ENCODE measurements at places on chromosomes 11 and 22. TPM values are rescaled to one million over a fixed set of nuclear protein-coding genes. Genes with fewer than 3 reads are reported as not detected.

GRCh38 chr11:61512435-61512834 is 3.9 kb downstream of the LRRC10B start:
- H3K4me3 ChIP-seq, result no peak overlapping the region
- no peaks in the 10 kb centered on the region for H3K36me3 ChIP-seq

- H3K36me3 ChIP-seq, result peaks cover 30% of the 10 kb centered on the region
- H3K4me3 ChIP-seq, result no peak overlapping the region
- H3K27ac ChIP-seq, result peak overlapping the region; percentile 20
- no peaks in the 10 kb centered on the region for H3K27me3 ChIP-seq
- peaks cover 24% of the 10 kb centered on the region for H3K4me1 ChIP-seq
Observed at GRCh38 chr11:64762674-64763525, 3.1 kb upstream of the PYGM start.

Gene CHRM1
- not detected for total RNA-seq

DNA sequence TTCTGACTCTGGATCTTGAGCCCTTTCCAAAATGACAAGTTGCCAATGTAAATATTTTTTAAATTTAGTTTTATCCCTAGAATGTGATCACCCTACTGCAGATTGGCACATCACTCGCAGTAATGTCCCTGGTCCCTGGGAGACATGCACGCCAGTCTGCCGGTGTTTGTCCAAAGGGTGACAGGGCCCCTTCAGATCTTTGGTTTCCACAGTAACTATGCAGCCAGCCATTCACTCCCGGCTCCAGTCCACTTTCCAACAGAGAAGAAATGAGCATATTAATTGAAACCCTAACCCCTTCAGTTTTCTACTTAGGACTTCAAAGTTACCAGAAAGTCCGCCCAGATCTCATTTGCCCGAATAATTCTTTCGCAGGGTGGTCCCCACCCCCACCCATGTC is 25.8 kb upstream of the RASSF10 start:
- no peak overlapping the region for H3K27ac ChIP-seq
- no peaks in the 10 kb centered on the region for H3K36me3 ChIP-seq
- no peak for DNase-seq
- H3K4me1 ChIP-seq, result no peaks in the 10 kb centered on the region

GRCh38 chr11:86212019-86212611 is 32.4 kb upstream of the EED start:
- H3K27ac ChIP-seq, result no peak overlapping the region
- H3K4me3 ChIP-seq, result no peak overlapping the region
- no peaks in the 10 kb centered on the region for H3K36me3 ChIP-seq
- DNase-seq, result no peak
- no peaks in the 10 kb centered on the region for H3K4me1 ChIP-seq
- H3K27me3 ChIP-seq, result no peaks in the 10 kb centered on the region

DNA sequence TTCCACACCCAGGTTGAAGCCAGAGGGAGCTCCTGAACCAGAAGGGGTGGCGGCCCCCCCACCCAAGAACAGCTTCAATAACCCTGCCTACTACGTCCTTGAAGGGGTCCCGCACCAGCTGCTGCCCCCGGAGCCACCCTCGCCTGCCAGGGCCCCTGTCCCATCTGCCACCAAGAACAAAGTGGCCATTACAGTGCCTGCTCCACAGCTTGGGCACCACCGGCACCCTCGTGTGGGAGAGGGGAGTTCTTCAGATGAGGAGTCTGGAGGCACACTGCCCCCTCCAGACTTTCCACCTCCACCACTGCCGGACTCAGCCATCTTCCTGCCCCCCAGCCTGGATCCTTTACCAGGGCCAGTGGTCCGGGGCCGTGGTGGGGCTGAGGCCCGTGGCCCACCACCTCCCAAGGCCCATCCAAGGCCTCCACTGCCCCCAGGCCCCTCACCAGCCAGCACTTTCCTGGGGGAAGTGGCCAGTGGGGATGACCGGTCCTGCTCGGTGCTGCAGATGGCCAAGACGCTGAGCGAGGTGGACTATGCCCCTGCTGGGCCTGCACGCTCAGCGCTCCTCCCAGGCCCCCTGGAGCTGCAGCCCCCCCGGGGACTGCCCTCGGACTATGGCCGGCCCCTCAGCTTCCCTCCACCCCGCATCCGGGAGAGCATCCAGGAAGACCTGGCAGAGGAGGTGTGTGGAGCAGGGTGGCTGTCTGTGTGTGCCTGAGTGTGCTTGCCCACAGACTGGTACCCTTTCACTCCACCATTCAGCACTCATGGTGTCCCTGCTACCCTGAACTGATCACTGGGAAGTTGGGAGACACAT is 6.7 kb downstream of the PHOX2A start:
- peaks cover 27% of the 10 kb centered on the region for H3K36me3 ChIP-seq
- no peak for DNase-seq
- no peak overlapping the region for H3K27ac ChIP-seq
- peaks cover 26% of the 10 kb centered on the region for H3K4me1 ChIP-seq

GRCh38 chr22:24120044-24120443 is 61.2 kb upstream of the SUSD2 start:
- DNase-seq, result no peak
- no peaks in the 10 kb centered on the region for H3K27me3 ChIP-seq
- no peaks in the 10 kb centered on the region for H3K4me1 ChIP-seq
- no peak overlapping the region for H3K27ac ChIP-seq
- no peaks in the 10 kb centered on the region for H3K36me3 ChIP-seq

Gene GLB1L3
- total RNA-seq, result 0.22 TPM

DNA sequence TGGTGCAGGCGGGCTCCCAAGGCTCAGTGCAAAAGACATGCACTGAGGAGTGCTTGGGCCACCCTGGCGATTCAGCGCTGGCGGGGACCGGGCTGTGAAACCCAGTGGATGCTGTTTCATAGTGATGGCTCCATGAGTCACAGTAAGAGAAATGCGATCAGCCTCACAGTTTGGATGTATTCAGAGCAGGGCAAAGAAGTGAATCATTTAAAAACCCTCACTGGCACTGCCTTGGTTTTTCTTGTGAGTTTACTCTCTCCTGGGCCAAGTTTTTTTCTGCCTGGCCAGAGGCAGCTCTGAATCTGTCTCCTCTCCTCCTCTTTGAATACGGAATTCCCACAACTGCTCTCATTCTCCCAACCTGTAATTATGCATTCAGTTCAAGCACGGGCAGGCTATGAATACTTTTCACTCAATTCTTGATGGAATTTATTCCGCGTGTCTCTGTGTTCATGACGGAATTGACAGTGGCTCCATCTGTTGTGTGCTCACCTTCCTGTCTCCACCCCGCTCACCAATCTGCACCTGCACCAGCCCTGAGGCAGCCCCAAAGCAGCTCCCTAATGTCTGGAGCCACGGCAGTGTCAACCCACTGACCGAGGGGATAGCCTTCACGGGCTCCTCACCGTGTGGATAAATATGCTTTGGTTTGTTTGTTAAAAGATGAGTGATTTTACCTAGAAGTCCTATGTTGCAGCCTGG is 14.9 kb downstream of the ADAMTS8 start:
- peaks cover 11% of the 10 kb centered on the region for H3K27me3 ChIP-seq
- H3K36me3 ChIP-seq, result no peaks in the 10 kb centered on the region
- no peak overlapping the region for H3K4me3 ChIP-seq

Gene MGAT3
- total RNA-seq, result 7.9 TPM

- H3K4me1 ChIP-seq, result no peaks in the 10 kb centered on the region
- no peaks in the 10 kb centered on the region for H3K36me3 ChIP-seq
- H3K4me3 ChIP-seq, result no peak overlapping the region
Observed at GRCh38 chr22:28813772-28814518, 13.6 kb upstream of the XBP1 start.

DNA sequence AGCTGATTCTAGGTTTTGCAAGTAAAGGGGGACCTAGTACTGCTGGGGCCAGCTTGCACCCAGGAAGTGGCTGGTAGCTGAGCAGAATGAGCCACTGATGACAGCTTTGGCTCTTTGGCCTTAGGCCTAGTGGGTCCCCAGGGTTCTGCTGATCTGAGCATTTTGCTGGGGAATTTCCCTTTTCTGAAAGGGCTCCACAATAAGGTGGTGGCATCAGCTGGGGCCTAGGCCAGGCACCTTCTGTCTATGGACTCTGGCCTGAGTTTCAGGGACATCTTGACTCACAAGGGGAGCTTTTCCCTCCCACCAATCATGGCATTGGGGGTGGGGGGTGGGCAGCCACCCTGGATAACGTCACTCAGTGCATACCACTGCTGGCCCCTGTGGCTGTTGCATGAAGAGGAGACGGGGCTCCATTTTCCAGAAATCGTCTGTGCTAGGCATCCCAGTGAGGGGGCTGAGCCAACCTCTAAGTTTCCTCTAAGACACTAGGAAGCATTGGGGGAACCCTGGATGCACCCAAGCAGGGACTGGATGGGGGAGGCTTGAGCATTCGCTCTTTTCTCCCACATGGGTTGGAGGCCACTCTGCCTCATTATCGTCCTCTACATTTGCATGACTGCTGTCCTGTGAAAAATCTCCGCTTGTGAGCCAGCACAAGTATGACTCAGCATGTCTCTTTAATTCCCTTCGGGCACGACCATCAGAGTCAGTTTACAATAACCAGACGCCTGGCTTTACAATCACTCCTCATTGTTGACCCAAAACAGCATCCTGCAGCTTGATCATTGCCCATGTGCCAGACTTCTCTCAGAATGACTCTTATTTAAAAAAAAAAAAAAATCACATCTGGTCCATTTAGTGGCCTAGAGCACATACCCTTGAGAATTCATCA is 145.0 kb upstream of the THY1 start:
- no peak overlapping the region for H3K27ac ChIP-seq
- H3K27me3 ChIP-seq, result no peaks in the 10 kb centered on the region
- DNase-seq, result peak; percentile 76
- H3K36me3 ChIP-seq, result no peaks in the 10 kb centered on the region

DNA sequence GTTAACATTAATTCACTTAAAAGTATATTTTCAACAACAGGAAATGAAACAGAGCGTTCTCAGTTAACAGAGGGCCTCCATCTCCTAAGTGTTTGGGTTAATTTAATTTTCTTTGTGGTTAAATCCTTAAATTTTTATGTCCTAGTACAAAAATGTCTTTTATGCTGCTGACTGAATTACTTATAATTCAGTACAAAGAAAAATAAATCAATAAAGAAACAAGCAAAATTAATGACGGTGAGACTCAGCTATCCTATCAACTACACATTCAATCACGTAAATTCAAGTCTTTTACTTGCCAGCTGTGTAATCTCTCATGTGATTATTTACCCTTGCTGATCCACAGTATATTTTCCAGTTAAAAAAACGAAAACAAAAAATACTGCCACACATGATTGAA is 81.4 kb downstream of the BBOX1 start:
- H3K4me1 ChIP-seq, result no peaks in the 10 kb centered on the region
- no peak for DNase-seq
- no peak overlapping the region for H3K4me3 ChIP-seq

Gene OR9Q2
- not detected for total RNA-seq

- H3K4me3 ChIP-seq, result no peak overlapping the region
- no peaks in the 10 kb centered on the region for H3K36me3 ChIP-seq
- H3K27me3 ChIP-seq, result peaks cover 15% of the 10 kb centered on the region
Observed at GRCh38 chr11:1388763-1389102, 1.0 kb upstream of the BRSK2 start.

GRCh38 chr11:121143921-121144320 is 42.9 kb downstream of the TECTA start:
- DNase-seq, result no peak
- no peak overlapping the region for H3K27ac ChIP-seq
- H3K36me3 ChIP-seq, result no peaks in the 10 kb centered on the region
- peaks cover 4% of the 10 kb centered on the region for H3K4me1 ChIP-seq
- H3K27me3 ChIP-seq, result no peaks in the 10 kb centered on the region
- H3K4me3 ChIP-seq, result no peak overlapping the region

- H3K4me1 ChIP-seq, result no peaks in the 10 kb centered on the region
- no peaks in the 10 kb centered on the region for H3K36me3 ChIP-seq
- no peak overlapping the region for H3K4me3 ChIP-seq
- H3K27ac ChIP-seq, result no peak overlapping the region
- peaks cover 17% of the 10 kb centered on the region for H3K27me3 ChIP-seq
Observed at GRCh38 chr11:118953265-118953664, 2.8 kb upstream of the UPK2 start.

DNA sequence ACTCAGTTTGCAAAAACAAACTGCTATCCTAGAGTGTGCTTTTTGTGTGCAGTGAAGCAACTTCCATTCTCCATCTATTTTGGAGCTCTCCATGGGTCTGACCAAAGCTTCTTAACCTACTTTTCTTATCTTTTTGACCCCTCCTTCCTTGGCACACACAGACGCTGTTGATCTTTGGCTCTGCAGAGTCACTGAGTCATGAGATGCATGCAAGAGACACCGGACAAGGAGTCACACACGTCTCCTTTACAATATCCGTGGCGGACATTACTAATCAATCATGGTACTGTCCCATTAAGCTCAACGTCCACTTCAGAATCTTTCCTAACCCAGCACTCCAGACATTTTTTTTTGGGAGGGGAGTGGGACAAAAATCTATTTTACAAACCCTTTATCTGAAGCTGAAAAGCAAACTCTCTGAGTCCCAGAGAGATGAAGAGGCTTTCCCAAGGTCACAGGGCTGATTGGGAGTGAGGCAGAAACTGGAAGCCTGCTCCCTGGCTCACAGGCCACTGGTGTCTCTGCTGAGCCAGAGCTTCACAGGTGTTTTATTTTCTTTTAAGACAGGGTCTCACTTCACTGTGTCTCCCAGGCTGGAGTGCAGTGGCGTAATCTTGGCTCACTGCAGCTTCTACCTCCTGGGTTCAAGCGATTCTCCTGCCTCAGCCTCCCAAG is 165.8 kb upstream of the SYT13 start:
- H3K27me3 ChIP-seq, result peaks cover 9% of the 10 kb centered on the region
- H3K4me1 ChIP-seq, result peaks cover 3% of the 10 kb centered on the region
- peak; percentile 21 for DNase-seq
- no peak overlapping the region for H3K27ac ChIP-seq

DNA sequence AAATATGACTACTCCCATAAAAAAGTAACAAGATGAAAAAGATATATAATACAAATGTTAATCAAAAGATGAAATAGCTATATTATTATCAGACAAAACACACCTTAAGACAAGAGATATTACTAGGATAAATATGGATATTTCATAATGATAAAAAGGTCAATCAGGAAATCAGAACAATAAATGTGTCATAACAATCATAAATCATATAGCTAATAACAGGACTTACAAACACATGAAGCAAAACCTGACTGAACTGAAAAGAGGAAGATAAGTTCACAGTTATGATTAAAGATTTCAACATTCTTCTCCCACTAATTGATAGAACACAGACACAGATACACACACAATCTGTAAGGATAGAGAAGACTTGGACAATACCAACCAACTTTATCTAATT is 47.2 kb downstream of the EIF3M start:
- DNase-seq, result no peak
- H3K4me3 ChIP-seq, result no peak overlapping the region
- no peaks in the 10 kb centered on the region for H3K36me3 ChIP-seq
- H3K27me3 ChIP-seq, result no peaks in the 10 kb centered on the region
- H3K4me1 ChIP-seq, result no peaks in the 10 kb centered on the region

- no peak overlapping the region for H3K4me3 ChIP-seq
- DNase-seq, result no peak
- H3K27ac ChIP-seq, result no peak overlapping the region
- H3K27me3 ChIP-seq, result no peaks in the 10 kb centered on the region
Observed at GRCh38 chr11:19910931-19911330, 198.3 kb downstream of the NAV2 start.

- H3K27ac ChIP-seq, result no peak overlapping the region
- no peak overlapping the region for H3K4me3 ChIP-seq
Observed at GRCh38 chr11:117424781-117425180, 97.1 kb downstream of the CEP164 start.
